Right atrium auricular region (tissue), 2 donors: ENCODE measurements at places on chromosomes 2 and 18. TPM values are rescaled to one million over a fixed set of nuclear protein-coding genes. Genes with fewer than 3 reads are reported as not detected.

DNA sequence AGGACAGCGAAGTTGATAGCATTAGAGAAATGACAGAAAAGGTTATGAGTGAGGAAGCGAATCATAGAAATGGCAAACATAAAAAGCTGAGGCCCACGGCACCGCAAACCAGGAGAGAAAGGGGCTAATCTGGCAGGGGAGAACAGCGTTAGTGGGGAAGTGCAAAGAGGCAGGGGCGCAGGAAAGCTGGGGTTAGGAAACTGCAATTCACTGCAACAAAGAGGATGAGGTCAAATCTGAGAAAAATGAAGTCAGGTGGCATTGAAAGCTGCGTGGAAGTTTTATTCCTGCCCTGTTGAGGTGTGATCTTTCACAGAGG lies 653 bp upstream of the ABI2 start:
- no peak for DNase-seq

GRCh38 chr18:56984731-56985130 lies 162.2 kb upstream of the BOD1L2 start:
- no peak for DNase-seq

- no peak for DNase-seq
Observed at GRCh38 chr2:175766880-175767279, 235.2 kb downstream of the LNPK start.

Gene POMC
- total RNA-seq, result 12.6 TPM

GRCh38 chr18:57931038-57931437 lies 113.0 kb upstream of the NEDD4L start:
- no peak for DNase-seq
